ENCODE measurements at places on chromosomes 6 and 20.

- no peak for DNase-seq
These were observed 31.4 kb upstream of the FUCA2 start for GRCh38 chr6:143542888-143543287.

DNA sequence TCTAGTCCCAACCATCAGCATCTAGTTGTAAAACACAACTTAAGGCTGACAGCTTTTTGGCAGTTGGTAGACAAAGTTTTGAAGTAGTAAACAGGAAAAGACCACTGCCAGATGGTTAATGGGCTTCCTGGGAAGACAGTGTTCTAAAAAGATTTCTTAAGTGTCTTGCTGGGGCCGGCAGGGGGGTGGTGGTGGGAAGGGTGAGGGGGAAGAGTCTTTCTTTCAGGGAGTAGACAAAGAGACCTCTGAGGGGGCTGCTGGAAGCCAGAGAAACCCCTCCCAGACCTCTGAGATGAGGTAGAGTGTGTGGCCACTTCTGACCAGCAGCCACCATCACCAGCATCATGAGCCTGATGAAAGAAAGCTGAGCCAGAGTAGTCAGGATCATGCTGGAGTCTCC is 784.9 kb downstream of the TENT5A start:
- DNase-seq, result no peak

DNA sequence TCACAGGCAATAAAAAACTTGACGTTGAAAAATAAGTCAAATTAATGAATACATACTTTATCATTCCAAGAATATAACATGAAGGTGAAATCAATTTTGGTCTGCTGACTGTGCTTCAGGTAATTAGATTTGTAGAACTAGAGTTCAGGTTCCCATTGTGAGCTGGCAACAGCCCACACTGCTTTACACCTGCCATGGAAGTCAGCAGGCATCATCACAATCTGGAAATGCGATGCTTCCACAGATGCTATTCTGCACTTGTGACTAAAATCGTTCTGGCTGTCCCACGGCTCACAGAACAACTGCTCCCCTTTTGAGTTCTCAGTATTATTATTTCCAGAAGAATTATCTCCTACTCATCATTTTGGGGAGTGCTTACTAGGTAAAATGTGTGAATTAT is 62.6 kb upstream of the THEMIS start:
- no peak for DNase-seq

DNA sequence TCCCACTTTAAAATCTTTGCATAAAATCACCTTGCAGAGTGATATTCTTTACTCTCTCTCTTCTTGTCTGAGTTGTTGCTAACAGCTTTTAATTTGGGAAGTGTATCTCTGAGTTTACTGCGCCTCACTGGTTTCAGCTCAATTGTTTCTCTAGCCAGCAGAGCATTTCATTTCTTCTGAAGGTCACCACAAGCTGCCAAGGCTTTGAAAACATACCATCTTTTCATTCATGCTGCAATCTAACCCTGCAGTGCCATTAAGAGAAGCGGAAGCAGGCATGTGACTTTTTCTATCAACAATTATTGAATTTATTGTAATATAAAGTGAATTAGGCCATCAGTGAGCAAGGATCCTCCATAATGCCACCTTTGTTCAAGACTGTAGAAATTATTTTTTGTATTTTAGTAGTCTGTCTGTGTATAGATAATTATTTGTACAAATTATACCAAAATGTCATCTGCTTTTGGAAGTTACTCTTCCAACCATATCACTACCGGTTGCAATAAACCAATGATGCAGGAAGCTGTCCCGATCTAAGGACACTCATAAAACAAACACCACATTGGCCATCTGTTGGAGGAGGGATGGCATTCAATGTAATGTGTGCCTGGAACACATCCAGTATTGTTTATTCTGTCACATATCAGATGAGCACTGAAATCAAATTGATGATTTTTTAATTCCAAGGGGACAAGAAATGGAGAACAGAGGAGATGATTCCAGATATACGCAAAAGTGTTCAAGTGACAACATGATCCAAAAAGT is 26.8 kb downstream of the HS3ST5 start:
- DNase-seq, result no peak

DNA sequence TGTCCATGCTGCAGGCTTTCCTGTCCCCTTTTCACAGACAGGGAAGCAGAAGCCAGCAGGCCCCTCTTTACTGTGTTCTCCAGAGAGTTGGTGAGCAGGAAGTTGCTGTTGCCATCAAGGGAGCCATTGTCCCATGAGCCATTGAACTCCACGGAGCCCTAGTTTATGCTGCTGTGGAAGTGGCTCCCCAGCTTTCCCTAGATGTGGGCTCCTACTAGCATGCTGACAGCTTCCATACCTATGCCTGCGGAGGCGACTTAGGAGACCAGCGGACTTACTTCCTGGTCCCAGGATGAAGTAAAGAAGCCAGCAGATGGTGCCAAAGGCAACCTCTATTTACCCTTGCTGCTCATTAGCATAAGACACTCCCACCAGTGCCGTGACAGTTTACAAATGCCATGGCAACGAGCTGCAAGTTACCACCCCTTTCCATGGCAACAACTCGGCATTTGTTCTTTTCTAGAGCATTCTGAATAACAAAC is 30.8 kb upstream of the FKBP1A start:
- no peak for DNase-seq

DNA sequence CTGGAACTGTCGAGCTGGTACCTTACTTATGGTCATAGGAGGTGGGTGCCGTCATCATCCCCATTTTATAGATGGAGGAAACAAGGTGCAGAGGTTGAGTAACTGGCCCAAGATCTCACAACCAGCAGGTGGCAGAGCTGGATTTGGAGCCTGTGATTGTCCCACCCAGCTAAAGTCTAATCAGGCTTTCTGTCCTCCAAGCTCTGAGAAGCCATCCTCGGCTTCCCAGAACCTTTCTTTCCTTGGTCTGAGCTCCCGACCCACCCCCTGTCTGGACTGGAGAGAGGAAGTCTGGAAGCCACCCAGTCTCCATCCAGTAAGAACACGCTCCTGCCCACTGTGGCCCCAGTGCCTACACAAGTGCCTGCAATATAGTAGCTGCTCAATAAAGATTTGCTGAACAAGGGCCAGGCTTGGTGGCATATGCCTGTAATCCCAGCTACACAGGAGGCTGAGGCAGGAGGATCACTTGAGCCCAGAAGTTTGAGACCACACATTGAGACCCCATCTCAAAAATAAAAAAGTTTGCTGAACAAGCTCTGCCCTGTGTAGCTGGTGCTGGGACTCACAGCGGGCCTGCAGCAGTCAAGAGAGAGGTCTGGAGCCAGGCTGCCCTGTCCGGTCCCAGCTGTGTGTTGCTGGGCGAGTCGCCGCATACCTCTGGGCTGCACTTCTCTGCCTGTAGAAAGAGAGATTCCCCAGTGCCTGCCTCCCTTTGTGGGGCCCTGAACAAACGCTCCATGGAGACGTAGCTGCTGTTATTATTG is 32.5 kb upstream of the DLGAP4 start:
- no peak for DNase-seq

DNA sequence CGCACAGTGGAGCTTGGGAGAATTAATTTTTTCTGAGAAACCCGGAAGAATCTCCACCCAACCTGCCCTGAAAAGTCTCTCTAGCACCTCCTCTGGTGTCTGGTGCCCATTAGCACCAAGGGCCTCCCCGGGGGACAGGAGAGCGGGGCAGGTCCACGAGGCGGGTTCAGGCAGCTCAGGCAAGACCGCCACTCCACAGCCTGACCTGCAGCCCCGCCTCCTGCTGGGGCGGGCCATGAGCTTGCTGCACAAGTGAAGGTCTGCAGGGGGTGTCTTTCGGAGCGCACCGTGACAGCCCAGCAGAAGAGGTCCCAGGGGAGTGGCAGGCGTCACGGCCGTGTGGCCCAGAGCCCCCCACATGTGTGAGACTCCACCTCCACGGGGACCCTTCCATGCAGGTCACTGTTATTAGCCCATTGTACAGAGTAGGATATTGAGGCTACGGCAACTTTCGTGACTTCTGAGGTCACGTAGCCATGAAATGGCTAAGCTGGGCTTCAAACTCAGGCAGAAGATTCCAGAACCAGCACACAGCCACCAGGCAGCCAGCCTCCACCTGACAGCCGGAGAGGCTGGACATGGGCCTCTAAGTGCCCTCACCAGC is 63.9 kb upstream of the SLCO4A1 start:
- DNase-seq, result no peak

DNA sequence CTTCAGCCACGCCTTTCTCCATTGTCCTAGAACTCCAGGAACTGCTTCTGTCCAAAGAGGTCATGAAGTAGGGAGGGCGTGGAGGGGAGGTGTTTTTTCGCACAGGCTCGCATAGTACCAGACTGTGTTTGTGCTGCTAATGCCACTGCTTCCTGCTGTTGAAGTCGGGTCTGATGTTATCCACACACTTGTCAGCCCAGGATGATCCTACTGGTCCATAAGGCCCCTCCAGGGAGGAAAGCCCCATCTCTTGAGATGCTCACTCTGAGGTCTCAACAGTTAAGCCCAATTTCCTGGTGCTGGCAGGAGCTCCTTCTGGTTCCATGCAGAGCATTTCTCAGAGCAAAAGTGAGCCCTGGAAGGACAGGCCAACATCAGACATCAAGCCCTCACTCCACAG is 65.6 kb downstream of the C6orf118 start:
- DNase-seq, result no peak

DNA sequence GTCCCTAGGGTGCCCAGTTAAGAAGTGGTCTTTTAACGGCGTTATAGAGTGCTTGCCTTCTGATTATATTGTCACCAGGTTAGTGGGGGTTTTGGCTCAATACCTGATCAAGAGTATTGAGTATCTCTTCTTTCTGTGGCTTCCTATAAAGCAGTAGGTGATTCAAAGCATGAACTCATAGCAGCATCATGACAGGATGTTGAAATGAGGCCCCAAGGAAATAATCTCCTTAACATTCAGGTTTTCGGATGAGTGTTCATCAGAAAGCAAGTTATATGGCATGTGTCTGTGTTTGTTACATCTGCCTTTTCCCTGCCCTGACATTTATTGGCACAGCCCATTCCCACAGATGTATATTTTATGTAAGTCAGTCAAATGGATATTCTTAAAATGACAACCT is 301.0 kb downstream of the FARS2 start:
- no peak for DNase-seq

- DNase-seq, result no peak
These were observed 32.8 kb upstream of the HBS1L start for GRCh38 chr6:135087403-135087802.

DNA sequence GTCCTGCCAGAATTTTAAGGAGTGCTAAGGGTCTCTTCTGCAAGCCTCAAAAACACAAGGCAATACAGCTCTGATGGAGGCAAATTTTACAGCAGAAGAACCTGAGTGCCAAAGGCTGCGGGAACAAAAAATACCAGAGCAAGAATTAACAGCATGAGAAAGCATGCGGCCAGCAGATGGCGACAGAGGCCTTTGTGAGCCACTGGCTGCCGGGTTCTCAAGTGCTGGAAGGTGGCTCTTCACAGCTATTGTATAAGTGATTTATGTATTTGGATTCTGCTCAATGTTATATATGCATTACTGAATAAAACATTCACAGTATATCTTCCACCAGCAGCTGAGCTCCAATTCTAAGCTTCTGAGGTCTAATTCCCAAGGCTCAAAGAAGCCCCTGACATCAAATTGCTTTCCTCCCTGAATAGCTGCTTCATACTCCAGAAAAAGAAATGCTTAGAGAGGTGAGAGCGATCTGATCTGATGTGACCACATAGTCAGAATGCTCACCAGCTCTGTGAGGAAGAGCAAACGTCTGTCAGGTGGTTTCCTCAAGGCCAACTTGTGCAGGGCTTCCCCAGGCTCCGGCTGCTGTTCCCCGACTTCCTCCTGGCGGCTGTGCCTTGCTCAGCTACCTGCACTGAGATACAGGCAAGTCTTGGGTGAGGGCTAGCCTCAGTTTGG is 58.6 kb downstream of the PPP1R3G start:
- peak; percentile 81 for DNase-seq

- DNase-seq, result no peak
These were observed 6.6 kb downstream of the SULF2 start for GRCh38 chr20:47778398-47779354.

DNA sequence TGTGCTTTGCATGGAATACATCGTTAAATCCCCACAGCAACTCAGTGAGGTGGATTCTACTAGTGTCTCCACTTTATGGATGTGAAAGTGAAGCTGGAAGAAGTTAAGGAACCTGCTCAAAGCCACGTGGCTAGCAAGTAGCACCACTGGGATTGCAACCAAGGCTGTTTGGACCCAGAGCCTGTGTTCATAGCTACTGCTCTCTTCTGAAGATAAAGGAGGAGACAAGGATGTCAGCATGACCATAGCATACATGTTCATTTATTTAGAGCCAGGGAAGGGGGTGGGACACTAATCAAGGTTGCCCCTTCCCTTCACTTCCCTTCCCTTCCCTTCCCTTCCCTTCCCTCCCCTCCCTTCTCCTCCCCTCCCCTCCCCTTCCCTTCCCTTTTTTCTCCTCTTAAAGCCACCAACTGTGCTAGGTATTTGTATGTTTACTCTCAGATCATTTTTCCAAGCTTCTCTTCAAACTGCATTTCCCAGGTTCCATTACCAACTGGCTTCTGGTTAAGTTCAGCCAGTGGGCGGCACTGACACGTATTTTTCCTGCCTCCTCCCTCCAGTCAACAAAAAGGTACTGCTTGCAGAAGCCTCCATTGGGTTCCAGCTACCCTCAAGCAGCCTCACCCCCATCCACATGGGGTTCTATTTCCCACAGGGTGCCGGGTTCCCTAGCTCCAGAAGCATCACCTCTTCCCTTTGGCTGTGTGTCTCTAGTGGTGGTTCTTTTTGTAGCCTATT is 134.9 kb downstream of the BCAS1 start:
- DNase-seq, result no peak

GRCh38 chr6:86030875-86031274 is 388.2 kb upstream of the SYNCRIP start:
- DNase-seq, result no peak

DNA sequence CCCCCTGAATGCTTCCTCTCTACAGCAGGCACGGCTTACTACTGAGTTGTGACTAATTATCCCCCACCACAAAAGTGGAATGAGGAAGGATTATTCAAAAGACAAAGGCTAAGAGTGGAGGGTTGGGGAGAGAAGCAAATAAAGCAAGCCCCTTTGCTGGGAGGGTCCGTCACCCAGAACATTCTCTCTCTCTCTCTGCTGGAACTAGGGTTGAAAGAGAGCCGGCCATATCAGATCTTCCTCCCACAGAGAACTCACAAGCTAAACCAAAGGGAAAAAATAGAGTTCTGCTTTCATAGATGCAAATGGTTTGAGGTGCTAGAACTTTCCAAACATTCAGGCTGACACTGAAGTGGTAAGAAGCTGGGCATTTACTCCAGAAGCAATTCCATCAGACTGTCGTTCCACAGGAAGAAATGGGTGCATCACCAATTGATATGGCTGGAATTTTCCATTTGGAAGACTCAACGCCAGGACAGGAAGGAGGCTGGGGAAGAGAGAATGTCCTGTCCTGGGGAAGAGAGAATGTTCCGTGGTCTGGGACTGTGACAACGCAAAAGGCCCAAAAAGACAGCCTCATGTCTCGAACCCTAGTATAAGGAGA is 7.9 kb downstream of the ZMYND8 start:
- no peak for DNase-seq

Data from KG1 (cell line).